CD8-positive, alpha-beta memory T cell (primary cell): ENCODE measurements at places on chromosomes 13 and 19.

DNA sequence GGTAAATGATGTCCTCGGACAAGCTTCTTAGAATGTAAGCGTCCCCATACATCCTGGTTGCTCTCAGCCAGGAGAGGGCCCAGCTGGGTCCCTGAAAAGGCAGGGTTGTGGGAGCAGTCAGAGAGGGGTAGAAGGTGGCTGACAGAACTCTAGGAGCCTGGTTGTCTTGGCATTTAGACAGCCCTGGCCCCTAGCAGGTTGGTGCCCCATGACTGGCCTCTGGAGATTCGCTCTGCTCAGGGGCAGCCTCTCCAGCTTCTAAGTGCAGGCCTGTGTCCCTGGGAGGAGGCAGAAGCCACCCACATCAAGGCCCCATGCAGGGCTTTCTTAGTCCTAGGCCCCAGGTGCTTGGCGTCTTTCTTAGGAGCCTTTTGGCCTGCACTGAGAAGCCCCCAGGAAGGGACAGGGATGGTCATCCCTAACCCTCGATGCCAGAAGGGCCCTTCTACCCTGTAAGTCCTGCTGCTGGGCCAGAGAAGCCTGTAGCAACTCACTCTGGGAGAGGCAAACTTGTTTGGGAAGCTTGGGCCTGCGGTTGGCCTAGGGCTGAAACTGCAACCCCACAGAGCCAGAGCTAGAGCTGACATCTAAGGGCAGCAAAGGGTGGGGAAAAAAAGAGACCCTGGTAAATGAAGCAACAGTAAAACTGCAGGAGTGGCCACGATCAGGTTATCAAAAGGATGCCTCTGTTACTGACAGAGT, 2.8 kb upstream of the CDX2 start:
- DNase-seq, result no peak

- DNase-seq, result no peak
Measured at GRCh38 chr13:68078874-68079273, 848.7 kb upstream of the PCDH9 start.

- DNase-seq, result no peak
Measured at GRCh38 chr13:113539176-113539575, 45.4 kb upstream of the TFDP1 start.

DNA sequence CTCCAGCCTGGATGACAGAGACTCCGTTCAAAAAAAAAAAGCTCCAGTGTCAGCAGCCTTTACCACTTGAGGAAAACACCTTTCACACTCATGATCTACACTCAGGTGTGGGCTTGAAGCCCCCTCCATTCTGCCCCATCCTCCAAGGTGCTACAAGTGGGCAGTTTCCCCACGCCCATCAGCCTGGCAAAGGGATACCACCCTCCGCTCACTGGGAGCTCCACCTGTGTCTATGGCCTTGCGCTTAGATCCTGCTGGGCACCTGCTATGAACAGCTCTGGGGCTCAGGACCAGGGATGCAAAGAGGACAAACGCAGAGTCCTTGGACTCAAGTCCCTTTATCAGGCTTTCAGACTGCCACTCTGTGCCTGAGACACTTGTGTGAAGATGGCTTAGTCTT, 127.8 kb downstream of the CRYL1 start:
- no peak for DNase-seq

DNA sequence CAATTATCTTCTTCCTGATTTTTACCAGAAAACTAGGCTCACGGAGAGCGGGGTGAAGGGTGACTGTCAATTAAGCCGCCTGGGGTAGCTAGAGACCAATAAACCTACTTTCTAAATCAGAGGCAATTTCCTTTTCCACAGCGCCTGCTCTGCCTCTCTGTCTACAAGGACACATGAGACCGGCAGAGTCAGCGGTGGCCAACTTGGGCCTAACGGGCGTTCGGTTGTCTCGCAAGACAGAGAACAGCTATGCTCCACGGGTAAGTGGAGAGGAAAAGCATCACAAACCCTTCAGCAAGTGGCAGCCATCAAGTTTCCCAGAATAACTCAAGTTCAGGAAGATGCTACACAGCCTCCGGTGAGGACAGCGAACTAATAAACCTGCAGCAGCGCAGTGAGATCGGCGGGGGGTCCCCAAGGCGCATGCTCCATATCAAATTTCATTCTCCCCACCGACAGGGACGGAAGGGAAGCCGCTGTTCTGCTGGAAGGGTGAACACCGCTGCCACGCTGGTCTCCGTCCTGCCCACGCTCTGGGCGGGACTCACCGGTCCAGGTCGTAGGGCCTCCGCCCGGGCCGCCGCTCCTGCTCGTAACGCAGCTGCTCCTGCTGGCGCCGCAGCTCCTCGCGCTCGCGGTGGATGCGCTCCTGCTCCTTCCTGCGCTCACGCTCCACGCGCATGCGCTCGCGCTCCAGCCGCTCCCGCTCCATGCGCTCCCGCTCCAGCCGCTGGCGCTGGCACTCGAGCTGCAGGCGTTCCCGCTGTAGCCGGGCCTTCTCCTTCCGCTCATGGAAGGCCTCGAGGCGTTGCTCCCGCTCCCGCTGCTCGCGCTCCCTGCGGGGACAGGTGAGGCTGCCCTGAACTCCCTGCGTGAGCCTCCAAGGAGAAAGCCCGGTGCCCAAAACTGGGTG, 25.8 kb upstream of the TINCR start:
- no peak for DNase-seq

- DNase-seq, result no peak
Measured at GRCh38 chr13:112959206-112959605, 9.8 kb upstream of the MCF2L start.

GRCh38 chr13:49932066-49932465, 4.1 kb downstream of the SPRYD7 start:
- no peak for DNase-seq

- no peak for DNase-seq
Measured at GRCh38 chr13:20828539-20829364, 55.0 kb upstream of the EEF1AKMT1 start.

DNA sequence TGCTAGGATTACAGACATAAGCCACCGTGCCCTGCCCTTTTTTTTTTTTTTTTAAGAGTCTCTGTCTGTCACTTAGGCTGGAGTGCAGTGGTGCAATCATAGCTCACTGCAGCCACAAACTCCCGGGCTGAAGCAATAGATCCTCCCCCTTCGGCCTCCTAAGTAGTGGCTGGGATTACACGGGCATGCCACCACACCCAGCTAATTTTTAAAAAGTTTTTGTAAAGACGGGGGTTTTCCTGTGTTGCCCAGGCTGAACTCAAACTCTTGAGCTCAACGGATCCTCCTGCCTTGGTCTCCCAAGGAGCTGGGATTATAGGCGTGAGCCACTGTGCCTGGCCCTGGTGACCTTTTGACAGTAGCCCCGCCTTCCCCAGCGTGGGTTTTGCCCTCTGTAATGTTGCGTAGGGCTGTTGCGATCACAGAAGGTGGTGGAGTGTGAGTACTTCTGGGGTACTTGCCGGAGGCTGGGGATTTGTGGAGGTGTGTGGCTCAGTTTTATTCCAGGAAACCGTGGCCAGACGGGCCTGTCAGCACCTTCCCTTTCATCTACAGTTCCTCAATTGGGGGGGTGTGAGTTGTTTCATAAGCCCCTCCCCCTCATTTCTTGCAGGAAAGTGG, 11.6 kb upstream of the RETN start:
- DNase-seq, result no peak

GRCh38 chr13:42223681-42224080, 48.3 kb upstream of the AKAP11 start:
- no peak for DNase-seq

DNA sequence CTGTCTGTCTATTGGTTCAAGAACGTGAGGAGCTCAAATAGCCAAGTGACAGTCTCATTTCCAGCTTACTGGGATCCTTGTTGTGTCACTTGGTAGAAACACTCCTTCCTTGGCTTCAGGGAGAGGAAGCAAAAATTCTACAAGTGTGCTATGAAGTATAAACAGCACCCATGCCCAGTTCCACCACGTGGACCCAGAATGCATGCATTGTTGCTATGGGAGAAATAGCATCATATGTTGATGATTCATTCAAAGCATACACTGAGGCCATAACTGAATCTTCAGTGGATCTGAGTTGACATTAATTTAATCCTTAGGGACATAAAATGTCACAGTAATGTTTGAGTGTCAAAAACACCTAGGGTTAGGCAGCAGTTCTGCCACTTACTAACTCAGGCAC, 199.0 kb upstream of the RXFP2 start:
- no peak for DNase-seq

DNA sequence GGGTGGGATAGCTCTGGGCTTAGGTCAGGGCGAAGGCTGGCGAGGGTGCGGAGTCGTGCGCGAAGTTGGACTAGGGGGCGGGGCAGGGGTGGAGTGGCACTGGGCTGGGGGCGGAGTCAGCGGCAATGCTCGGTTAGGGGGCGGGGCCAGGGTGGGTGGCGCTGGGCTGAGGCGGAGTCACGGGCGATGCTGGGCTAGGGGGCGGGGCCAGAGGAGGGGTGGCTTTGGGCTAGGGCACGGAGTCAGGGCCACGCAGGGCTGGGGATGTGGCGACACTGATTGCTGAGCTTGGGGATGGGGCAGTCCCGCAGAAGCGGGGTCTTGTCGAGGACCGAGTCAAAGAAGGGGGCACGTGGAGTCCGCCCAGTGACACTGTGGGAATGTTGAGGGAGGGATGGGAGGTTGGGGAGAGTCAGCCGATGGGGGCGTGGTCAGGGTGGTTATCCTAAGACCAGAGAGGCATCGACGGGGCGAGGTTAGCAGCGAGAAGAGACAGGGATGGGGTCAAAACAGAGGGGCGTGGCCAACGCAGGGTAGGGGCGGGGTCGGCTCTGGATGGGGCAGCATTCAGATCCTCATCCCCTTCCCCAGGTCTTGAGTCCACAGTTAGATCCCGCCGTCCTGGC, 8.7 kb downstream of the HOMER3 start:
- peak; percentile 79 for DNase-seq

GRCh38 chr19:35852029-35852780, at the start of gene NPHS1:
NPHS1 (minus strand) TSS chr19:35852504; CDS start chr19:35851837, 667 bp downstream.
- no peak for DNase-seq

DNA sequence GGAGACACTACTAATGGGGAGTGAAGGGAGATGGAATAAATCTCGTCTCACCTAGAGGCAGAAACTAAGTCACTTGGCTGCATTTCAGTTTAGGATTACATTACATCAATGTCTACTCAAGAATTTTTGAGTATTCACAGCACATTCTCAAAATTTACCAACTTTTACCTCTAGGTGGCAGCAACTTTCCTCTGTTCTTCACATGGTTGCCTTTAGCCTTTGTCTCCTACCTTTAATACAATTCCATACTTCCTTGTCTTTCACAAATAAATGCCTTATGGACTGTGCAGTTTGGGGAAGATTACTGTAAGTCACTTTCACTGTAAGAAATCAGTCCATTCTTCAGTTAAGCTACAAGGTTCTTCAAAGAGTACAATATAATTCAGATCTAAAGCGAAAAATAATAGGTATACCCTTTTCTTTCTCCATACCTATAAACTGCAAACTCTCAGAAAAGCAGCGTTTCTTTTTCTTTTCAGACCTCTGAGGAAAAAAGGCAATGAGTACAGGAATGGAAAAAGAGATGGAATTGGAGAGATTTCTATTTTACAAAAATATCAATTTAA, 379.4 kb downstream of the KLF12 start:
- peak; percentile 33 for DNase-seq

DNA sequence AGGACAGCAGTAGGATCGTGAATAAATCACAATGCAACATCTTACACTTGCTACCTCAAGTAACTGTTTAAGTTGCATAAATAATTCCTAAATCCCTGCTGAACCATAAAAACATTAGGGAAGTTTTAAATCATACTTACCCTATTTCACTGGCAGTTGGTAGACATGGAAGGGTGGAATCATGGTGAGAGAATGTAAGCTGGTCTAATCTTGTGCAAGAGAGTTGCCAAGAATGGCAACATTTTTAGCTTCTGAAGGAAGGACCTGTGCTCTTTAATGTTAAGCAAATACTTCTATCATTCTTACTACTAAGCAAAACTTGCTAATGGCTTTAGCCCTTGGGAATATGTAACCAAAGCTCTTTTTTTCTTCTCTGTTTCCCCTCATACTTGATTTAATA, 46.8 kb downstream of the MTUS2 start:
- no peak for DNase-seq

GRCh38 chr19:13016628-13017305, 21.5 kb downstream of the NFIX start:
- no peak for DNase-seq

DNA sequence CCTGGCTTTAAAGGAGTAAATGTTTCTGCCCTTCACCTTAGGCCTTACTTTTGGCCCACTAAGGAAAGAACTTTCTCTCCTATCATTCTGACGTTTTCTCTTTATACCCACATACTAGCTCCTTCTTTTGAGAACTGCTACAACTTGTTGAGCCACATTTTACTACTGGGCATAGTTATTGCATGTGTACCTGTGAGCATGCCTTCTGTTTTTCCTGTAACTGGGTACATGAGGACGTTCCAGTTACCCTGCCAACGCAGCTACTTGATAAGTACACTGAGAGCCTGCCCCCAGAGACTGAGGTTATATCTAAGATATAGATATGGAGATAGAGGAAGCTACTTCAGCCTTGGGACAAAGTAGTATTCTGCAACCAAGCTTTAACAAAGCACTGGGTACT, 3.5 kb downstream of the CCDC169 start:
- DNase-seq, result no peak

DNA sequence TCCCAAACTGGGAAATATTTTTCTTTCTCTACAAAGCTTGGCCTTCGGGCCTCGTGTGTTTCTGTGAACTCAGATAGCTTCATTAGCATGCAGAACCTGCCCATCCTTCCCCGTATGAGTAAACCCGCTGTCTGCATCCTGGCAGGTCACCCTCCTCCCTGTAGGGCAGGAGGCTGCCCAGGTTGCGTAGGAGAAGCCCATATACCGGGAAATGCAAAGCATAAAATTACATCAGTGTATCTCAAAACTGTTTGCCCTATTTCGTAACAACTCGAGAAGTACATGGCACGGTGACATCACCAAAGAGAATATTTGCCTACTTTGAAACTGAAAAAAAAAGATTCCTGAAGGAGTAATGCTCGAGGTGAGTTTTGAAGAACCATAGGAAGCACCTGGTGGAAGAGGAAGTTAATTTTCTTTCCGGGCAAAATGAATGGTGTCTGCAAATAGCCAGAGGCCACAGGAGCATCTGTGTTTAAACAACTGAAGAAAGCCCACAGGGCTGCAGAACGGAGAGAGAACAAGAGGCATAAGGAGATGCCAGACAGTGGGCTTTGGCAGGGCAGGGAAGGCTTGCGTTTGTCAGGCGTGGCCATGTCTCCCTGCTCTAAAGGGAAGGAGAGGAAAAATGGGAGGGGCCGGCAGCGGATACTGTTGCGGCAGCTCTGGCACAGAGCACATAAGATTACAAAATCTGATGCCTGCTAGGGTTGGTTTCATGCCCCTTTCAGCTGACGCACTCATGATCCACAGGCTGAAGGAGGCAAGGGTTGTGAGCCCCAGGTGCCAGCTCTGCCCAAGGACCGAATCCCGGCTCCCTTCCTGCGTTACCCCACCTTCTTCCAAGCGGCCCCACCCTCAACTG, 81.4 kb downstream of the IRS2 start:
- no peak for DNase-seq

- no peak for DNase-seq
Measured at GRCh38 chr13:41546372-41547190, 89.2 kb downstream of the RGCC start.

DNA sequence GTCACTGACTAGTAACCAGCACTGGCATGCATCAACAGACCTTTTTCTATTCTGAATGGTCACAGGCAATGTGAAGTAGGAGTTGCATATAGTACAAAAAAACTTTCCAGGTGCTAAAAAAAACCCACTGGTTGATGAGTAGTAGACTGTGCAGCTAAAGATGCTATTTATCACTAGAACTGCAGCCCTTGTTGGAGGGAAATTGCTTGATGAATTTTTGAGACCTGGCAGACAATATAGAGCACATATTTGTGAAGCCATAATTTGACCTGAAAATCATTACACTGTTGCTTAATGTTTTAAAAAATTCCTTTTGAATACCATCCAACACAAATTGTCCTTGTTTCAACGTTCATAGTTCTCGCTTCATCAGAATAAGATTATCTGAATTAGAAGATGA, 441.0 kb downstream of the KLF12 start:
- DNase-seq, result no peak
